ENCODE measurements at places on chromosomes 1 and 21.
A peak's percentile ranks its signal among the peaks of the same experiment; 100 is the strongest.

GRCh38 chr1:50427818-50428779, 4.9 kb upstream of the DMRTA2 start:
- no peak for DNase-seq

DNA sequence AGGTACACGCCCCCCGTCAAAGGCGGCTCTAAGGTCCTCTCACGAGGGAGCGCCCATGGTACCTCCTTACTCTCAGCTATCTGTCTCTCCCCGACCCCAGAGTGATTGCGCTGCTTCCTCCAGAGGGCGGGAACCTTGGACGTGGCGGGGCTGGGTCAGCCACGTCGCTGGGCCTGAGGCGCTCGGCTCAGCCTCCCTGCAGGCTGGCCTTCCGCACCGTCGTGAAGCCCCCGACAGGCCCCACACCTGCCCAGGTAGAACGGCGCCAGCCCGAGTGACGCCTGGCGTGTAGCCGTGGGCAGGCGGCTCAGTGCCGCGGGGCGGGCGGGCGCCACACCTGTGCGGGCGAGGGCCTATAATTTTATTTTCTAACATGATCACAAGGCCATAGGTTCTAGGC, 122.2 kb upstream of the BEND5 start:
- DNase-seq: no peak

- DNase-seq: no peak
These were observed 79.0 kb upstream of the SYT6 start for GRCh38 chr1:114232691-114233090.

DNA sequence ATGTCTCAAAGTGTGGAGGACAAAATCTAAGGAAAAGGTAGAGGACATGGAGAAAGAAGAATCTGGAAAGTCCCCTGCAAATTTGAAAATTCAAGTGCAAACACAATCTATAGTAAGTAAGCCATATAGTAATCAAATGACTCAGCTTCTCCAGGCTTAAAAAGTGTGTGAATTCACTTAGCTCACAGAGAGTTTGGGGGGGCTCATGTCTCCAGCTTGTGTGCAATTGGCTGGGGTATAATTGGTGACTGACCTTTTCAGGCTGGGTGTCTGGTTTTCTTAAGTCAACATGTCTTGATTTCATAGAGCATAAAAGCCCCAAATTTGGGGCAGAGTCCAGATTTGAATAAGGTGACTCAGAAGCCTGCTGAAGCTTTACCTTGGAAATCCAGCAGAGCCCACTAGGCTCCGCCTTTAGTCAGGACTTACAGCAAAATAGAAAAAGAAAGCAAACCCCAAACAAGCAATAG, 8.6 kb downstream of the CLDN14 start:
- no peak for DNase-seq

DNA sequence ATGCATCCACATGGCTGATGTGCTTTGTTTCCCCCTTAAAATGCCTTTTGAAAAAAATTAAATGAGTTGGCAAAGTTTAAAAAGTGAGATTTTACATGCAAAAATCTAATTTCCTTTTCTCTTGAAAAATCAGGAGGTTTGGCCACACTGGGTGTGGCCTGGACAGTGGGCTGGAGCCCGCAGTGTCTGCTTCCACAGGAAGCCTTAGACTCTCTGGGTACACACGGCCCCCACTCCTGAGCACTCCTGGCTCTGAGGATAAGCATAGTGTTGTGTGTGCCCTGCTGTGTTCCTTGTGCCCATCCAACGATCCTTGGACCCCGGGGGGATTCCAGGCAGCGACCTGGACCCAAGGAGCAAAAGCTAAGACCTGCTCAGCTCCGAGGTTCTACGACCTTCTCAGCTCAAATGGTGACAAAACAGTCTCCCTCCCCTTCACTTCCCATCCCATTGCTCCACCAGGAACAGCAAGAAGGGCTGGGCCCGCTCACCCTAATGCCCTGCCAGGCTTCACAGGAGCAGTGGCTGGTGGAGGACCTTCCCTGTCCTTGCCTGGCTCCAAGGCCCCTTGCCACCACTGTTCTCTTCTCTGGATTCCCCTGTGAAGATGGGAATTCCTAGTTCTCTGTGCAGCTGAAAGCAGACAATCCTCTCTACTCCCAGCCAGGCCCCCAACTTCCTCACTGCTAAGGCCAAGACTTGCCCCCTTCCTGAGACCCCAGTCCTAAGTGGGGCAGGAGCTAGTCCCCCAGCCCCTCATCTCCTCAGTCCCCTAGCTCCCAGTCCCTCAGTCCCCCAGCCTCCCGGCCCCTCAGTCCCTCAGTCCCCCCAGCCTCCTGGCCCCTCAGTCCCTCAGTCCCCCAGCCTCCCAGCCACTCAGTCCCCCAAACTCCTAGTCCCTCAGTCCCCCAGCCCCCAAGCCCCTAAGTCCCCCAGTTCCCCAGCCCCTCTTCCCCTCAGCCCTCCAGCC, 395.8 kb downstream of the PTPRU start:
- DNase-seq: no peak

DNA sequence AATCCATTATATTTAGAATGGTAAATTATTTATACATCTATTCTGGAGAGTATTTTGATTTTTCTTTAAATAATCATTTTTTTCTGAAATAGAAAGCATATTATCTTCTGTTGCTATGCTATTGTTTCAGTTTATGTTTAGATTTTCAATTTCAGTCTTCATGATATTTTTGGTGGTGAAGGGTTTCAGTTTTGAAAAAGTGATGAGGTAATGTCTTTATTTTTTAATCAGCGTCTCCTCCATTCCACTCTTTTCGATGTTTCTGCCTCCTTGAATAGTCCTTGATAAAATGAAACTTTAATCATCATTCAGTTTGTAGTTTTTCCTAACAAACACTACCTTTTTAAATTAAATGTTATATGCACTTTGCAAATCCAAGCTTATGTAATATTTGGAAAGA, 428.6 kb downstream of the PTPRC start:
- DNase-seq: no peak

DNA sequence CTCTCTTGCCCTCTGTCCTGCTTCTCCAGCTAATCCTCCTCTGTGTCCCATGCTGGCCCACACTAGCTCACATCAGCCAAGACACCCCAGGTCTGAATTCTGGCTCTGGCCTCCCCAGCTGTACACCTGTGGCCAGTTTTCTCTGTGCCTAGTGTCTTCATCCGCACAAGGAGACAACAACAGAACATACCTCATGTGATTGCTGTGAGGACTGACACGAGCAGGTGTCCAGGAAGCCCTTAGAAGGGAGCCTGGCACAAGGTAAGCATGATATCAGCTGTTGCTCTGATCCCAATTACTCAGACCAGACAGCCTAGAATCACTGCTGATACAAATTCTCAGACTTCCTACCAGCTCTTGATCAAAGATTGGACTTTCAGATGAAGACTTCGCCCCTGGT, 71.2 kb upstream of the GJB5 start:
- no peak for DNase-seq

DNA sequence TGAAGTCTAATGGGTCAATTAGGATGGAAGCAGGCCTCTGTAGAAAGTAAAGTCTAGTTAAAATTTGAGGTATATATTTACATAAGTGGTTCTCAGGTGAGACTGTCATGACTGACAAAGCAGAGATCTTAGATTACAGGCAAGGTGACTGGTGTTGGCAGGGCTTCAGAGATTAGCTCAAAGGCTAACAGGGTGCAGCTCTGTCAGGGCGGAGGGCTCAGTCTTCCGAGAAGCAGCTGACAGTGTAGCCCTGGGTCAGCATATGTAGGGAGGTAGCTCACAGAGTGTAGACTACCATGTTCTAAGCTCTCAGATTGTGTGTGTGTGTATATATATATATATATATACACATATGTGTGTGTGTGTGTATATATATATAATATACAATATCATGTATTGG, 54.7 kb downstream of the RBM11 start:
- no peak for DNase-seq

- DNase-seq: no peak
These were observed 2.4 kb upstream of the SH3D21 start for GRCh38 chr1:36303650-36304360.

GRCh38 chr1:156591181-156591431, 470 bp upstream of the NAXE start:
- DNase-seq: no peak

GRCh38 chr1:46484783-46485490, 4.7 kb upstream of the DMBX1 start:
- DNase-seq: no peak

- DNase-seq: no peak
These were observed 27.7 kb downstream of the DNTTIP2 start for GRCh38 chr1:93851327-93851712.

DNA sequence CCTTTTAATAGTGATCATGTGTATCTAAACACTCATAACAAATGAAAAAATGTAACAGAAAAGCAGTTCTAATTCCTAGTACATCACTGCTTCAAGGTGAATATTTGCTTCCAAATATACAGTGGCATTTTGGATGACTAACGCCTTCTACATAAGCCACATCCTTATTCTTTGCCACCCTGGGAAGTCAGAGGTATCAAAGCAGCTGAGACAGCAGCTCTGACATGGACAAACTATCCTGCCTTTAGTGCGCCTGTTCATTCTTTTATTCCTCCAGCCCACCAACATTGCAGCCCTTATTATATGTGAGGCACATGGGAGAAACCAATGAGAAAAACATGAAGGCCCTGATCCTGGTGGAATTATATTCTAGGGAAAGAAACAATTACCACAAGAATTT, 183.0 kb downstream of the APP start:
- no peak for DNase-seq

DNA sequence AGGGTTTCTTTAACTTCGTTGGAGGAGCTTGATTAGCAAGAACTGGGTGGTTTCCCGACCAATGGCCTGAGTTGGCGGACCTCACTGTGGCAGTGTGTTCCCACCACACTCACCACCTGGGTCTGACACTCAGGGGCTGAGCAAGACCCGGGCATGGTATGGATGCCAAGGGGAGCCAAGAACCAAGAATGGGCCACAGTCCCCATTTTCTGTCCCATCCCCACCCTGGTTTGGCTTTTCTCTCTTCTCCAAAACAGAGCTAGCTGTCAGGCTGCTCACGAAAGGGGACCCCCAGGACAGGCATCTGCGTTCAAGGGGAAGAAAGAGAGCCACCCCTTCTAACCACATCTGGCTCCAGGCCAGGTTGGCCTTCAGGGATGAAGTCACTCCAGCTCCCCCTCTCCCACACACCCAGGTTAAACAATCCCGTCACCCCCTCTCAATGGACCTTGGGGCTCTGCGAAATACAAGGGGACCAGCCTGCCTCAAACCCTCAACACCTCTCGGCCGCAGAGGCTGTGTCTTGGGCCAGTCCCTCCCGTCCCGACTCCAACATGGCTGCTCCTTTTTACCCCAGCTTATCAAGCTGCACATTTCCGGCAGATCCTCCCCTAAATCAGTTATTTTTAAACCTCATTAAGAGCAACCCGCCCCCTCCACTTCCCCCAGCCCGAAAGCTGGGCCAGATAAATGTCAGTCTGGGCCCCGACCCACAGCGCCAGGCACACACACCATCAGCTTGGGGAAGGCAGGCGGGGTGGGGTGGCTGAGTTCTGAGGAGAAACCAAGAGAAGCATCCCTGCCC, 3.4 kb downstream of the TAGLN2 start:
- peak; percentile 77 for DNase-seq

DNA sequence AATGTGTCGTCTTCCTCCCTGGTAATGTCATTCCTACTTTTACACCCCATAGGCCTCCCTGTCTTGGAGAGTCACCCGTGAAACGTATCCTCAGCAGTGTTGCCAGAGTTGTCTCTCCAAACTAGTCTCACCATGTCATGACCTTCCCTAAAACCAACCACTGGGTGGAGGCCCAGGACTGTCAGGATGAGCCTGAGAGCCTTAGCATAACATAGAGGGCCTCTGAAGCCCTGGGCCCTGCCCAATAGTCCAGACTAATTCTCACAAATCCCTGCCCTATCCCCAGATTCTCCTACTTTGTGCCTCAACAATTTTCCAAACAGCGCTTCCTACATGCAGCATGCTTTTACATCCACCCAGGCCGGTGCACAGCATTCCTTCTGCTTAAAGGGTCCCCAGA, 29.3 kb upstream of the HSD3B1 start:
- no peak for DNase-seq

- no peak for DNase-seq
These were observed 177.6 kb downstream of the RASAL2 start for GRCh38 chr1:178271471-178271870.

DNA sequence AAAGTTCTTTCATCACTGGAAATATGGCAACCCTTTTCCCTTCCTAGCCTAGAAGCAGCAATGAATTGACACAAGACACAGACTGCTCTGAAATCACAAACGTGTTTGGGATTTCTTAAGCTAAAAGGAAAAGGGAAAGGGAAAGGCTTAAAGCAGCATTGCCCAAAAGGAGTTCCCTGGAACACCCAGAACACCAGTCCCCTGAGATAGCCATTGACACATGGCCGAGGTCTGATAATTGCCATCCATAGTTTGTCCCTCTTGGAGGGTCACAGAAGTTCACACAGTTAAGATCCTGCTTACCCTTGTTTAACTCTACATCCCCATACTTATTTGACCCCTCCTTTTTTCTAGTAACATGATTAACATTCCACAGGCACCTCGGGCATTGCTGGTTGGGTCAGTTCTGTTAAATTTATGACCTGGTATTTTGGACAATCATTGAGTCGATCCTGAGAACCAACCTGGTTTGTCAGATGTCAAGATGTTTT, 72.9 kb downstream of the ZNF281 start:
- no peak for DNase-seq

- peak; percentile 1 for DNase-seq
These were observed 116.0 kb downstream of the TTLL7 start for GRCh38 chr1:83882906-83883305.

DNA sequence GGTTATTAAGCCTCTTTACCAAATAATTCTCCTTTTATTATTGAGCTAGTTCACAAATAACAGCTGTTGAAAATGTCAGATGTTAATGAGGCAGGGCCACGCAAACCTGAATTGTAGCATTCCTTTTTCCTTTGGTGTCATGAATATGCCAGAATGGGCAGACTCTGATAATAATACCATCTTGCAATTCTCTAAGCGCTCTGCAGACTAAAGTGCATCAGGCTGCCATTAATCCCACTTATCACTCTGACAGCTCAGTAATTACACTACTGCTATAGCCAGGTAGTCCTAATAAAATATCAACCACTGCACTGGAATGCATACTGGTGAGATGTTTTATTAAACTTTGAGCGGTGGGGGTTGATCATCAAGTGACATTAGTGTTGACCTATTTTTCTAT, 177.7 kb downstream of the DPYD start:
- DNase-seq: no peak

DNA sequence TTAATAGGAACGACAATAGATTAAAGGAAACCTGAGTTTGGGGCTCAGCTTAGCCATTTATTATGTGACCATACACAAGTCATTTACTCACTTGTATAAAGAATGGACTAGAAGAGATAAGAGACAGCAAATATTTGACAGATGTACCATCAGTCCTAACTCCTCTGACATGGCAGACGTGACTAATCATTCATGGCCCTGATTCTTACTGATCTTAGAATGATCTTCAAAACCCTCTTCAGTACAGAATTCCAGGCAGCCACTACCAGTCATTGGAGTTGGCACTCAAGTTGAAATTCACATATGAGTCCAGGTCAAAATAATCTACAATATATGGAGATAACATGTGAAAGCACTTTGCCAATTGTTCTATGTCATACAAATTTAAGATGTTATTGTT, 21.0 kb upstream of the POU2F1 start:
- DNase-seq: no peak

GRCh38 chr1:167661527-167662426, 31.7 kb downstream of the RCSD1 start:
- no peak for DNase-seq

- no peak for DNase-seq
These were observed 275.4 kb upstream of the SGIP1 start for GRCh38 chr1:66258404-66259105.

- no peak for DNase-seq
These were observed 70.6 kb downstream of the ALPL start for GRCh38 chr1:21579791-21580190.

- DNase-seq: no peak
These were observed 26.5 kb downstream of the SYF2 start for GRCh38 chr1:25205786-25206185.

- DNase-seq: peak; percentile 84
These were observed 70.3 kb downstream of the PIK3CD start for GRCh38 chr1:9721606-9722377.

Data from CD4-positive, alpha-beta T cell treated with Interleukin-10 for 1 hour (primary cell).